Activated CD4-positive, CD25-positive, alpha-beta regulatory T cell (primary cell): ENCODE measurements at places on chromosomes 1 and 21.

GRCh38 chr1:227062306-227062705 lies 122.2 kb downstream of the COQ8A start:
- no peak for DNase-seq

GRCh38 chr1:186708694-186709097 lies 28.5 kb upstream of the PTGS2 start:
- no peak for DNase-seq

DNA sequence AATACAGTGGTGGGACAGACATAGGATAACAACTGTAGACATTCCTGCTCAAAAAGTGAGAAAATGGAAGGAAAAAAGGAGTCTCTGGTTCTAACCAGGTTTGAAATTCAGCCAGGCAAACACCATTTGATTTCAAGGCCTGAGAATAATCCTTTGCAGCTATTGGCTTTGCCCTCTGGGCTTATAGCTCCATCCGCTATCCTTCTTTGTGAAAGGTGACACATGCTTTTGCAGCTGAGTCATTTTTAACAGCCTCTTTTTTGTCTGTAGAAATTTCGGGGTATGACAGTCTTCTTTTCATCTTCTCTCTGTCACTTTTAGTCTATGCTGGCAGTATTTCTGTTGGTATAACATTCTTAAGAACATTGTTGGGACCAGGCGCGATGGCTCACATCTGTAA lies 16.2 kb downstream of the SDHC start:
- DNase-seq = no peak

DNA sequence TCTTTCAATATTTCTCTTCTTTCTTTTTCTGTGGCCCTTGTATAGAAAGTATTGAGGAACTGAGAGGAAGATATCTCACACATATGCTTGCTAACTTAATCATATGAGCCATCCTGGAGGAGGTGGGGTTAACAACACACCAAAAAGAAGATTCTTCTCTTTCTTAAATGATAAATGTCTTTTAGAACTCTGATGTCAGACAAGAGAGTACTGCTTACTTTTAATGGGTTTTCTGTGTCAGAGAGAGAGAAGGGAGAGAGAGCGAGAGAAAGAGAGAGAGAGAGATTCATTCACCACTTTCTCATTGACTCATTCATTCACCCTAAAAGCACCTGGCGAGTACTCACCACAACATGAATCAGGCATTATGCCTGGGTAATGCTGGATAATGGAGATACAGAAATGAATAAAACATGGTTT lies 250.3 kb upstream of the SGIP1 start:
- DNase-seq = no peak

DNA sequence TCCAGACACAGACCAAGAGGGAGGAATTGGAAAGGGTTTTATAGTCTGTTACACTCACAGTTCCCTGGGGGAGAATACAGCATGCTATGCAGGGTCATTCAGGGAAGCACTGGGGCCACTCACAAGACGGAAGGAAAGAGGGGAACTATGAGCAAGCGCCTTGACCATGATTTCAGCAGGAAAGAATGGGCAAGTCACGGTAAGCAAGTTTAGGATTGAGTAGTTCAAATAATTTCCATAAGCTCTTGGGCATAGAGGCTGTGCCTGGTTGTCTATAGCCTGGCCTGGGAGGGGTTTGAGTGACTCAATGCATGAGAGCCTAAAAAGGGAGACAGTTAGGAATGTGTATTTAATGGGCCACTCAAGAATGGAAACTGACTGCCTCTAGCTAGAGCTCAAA lies 176.7 kb downstream of the TTLL7 start:
- DNase-seq = no peak

DNA sequence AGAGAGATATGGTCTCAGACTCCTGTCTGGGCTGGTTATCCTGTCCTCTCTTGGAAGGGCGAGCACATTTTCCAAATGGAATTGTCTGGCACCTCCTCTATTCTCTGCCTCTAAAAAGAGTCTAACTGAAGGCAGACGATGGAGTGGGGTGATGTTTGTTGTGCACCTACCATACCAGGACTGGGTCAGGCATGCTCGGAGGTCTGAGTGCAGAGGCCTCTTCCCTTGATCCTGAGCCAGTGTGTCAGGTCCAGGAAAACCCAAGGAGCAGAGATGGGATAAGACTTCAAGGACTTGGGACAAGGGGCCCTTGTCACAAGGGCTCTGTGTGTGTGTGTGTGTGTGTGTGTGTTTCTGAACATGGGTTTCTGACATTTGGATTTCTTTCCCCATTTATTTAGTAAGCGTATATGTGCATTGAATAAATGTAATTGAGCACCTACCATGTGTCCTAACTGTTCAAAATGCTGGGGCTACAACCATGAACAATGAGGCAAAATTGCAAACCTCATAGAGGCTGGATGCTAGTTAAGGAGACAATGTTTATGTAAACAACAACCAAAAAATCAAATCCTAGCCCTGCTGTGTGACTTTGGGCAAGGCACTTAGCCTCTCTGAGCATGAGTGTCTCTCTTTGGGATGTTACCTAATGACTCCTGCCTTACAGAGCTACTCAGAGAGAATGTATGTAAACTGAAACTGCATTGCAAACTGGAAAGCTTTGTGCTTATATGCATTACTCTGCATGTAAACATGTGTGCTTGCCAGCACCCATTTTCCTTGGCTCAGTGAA lies 276.3 kb downstream of the FOXD2 start:
- DNase-seq = no peak

GRCh38 chr1:169091480-169091941 lies 15.0 kb upstream of the ATP1B1 start:
- no peak for DNase-seq

- no peak for DNase-seq
Measured at GRCh38 chr1:172477216-172477615, 33.3 kb upstream of the PIGC start.

GRCh38 chr1:238364214-238364892 lies 473.6 kb upstream of the ZP4 start:
- DNase-seq = no peak

DNA sequence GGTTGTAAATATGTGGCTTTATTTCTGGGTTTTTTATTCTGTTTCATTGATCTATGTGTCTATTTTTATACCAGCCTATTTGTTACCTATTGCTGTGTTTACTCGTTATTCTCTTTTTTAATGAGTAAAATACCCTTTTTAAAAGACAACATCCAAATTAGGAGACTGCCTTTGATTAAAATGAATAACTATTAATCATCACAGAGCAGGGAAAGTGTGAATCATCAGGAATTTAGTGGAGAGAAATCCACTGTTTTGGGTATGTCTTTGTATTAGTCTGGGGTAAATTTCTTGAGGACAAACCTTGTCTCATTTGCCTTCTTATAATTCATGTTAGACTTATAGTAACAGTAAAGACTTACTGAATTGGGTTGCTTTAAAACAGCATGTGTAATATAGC lies 12.1 kb downstream of the DISC1 start:
- DNase-seq = no peak

DNA sequence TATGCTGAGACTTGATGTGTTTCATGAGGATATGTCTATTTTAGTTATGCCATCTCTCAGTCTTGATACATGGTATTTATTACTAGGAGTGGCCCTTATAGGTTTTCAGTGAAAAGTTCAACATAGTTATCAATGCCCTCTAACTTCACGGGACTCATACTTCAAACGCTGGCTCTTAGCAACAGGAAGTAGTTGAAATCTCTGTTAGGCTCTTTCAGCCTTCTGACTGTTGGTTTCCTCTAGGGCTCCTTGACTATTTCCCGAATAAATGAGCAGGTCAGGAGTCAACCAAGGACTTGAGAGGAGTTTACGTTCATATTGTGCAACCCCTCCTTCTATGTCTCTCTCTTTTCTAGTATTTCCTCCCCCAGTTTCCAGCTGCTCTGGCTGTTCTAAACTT lies 141.8 kb downstream of the RGS7 start:
- no peak for DNase-seq

GRCh38 chr1:30650968-30651320 lies 72.4 kb downstream of the MATN1 start:
- DNase-seq = no peak

DNA sequence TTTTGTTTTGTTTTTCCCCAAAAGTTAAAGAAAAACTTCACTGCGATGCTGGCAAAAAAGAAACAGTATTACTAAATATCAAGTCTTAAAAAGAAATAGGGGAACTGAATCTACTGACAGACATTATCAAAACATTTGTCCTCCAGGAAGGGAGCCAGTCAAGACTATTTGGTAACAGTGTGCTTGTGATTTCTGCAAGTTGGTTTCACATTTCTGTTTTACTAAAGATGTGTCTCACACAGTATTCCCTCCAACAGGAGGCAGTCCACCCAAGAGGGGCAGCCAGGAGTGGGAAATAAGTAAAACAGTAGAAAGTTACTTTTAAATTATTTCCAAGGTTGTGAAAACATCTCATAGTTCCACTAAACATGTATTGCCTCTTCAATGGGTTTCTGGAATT lies 74.4 kb upstream of the SDC3 start:
- no peak for DNase-seq

GRCh38 chr1:185534801-185535200 lies 199.4 kb upstream of the HMCN1 start:
- no peak for DNase-seq

GRCh38 chr1:235688096-235688495 lies 38.5 kb upstream of the GNG4 start:
- DNase-seq = no peak

- no peak for DNase-seq
Measured at GRCh38 chr1:92544756-92545165, 58.0 kb upstream of the GFI1 start.

- DNase-seq = no peak
Measured at GRCh38 chr1:5532811-5533210, 459.4 kb downstream of the NPHP4 start.

GRCh38 chr1:150173141-150173585 lies 23.4 kb downstream of the PLEKHO1 start:
- DNase-seq = no peak

DNA sequence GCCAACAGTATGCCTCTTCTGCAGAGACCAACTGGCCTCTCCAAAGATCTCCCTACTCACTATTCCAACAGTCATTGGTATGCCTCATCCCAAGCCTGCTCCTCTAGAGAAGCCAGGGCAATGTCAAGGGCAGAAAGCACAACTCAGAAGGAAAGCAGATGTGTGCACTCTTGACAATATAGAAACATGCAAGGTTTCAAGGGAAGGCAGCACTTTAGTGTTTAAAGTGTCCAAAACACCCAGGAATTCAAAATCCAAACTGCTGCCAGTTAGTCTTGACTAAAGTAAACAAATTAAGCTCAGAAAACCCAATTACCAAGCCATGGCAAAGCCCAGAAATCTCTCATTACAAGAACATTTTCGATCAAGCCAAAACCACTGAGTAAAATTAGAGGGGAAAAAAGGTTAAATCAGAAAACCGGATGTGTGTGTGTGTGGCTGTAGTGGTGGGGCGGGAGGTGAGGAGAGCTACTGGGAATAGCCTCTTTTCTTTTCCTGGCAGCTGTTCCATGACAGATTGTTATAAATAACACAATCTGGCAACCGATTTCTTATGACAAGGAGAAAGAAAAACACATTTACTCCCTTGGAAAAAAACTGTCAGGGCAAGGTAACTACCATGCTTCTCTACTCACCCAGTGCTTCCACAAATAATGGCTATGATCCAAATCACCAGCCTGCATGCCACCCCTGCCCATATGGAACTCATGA lies 39.2 kb downstream of the EIF2B3 start:
- no peak for DNase-seq

- no peak for DNase-seq
Measured at GRCh38 chr1:80274256-80274655, 1267.7 kb upstream of the ADGRL4 start.

DNA sequence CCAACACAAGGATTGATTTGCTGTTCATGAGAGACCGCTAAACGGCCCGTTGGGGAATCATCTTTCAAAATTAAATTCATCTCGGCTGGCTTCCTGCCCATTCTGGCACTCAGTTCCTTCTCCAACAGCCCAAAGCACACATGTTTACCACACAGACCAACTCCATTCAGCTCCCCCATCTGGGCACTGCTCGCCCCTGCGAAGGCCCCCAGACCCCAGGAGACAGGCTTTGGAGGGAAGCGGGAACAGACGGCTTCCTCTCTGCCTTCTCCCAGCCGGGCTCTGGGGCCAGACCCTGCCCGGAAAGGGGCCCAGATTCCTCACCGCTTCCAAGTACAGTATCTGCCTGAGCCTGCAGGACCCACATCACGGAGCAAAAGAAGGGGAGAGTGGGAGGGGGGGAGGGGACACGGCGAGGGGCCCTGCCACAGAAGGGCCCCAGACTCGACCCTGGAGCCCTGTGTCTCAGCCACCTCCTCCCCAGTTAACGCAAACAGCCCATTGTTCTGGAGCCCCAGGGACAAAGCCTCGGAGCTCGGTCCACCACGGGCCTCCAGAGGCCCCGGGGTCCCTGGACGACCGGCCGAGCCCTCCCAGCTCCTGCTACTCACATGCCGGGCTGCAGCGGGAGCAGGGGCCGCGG lies 660 bp downstream of the MEGF6 start:
- DNase-seq = no peak

DNA sequence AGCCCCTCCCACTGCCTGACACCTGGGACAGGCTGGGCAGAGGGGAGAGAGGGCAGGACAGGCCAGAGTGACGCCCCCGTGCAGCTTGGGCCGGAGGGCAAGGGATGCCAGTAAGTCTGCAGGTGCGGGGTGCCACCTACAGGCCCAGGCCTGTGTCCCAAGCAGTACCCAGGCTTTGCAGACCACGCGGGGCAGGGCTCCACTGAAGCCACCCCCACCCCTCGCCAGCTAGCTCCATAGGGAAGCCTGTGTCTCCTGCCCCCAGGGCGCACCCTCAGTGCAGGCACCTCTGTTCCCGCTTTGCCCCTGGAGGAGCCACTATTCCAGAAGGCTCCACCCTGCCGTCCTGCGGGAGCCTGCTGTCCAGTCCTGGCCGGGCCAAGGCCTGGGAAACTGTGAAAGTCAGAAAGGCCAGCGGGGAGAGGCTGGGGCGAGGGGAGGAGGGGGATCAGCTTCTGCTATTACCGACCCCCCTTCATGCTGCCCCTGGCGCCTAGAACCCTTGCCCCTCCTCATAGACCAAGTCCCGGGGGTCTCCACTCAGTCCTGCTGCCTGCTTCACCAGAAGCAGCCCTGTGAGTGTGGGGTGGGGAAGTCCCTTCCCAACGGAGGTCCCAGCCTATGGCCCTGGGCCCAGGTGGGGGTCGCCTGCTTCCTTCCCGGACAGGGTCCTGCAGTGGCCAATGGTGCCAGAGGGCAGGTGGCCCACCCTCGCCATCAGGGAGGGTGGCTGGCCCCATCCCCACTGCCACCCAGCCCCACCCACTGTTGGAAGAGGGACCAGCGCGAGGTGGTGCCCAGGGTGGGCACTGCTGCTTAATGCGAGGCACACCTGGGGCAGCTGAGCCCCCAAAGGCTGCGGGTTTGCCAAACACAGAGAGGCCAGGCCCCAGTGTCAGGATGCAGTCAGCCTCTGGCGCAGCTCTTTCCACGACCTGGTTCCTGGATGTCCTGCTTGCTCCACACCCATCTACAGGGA lies 54.4 kb downstream of the KCNAB2 start:
- no peak for DNase-seq

- DNase-seq = no peak
Measured at GRCh38 chr1:156884560-156885184, 8.8 kb upstream of the PEAR1 start.

DNA sequence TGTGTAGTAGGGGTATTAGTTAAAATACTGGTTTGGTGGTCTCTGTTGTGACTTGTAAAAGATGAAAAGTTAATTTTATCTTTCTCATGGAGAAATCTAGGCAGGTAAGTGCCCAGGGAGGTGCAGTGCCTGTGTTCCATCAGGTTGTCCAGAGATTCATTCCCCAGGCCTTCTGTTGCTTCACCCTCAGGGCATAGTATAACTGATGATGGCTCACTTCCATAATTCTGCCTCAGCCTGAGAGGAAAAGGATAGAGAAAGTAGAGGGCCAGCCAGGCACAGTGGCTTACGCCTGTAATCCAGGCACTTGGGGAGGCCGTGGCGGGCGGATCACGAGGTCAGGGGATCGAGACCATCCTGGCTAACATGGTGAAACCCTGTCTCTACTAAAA lies 153.9 kb downstream of the FMN2 start:
- DNase-seq = no peak
